CD8-positive, alpha-beta memory T cell (primary cell): ENCODE measurements at places on chromosomes 13 and 19. TPM values are rescaled to one million over a fixed set of nuclear protein-coding genes. Genes with fewer than 3 reads are reported as not detected.

Gene NLRP9
- total RNA-seq: not detected

Gene TMEM190
- not detected for total RNA-seq

DNA sequence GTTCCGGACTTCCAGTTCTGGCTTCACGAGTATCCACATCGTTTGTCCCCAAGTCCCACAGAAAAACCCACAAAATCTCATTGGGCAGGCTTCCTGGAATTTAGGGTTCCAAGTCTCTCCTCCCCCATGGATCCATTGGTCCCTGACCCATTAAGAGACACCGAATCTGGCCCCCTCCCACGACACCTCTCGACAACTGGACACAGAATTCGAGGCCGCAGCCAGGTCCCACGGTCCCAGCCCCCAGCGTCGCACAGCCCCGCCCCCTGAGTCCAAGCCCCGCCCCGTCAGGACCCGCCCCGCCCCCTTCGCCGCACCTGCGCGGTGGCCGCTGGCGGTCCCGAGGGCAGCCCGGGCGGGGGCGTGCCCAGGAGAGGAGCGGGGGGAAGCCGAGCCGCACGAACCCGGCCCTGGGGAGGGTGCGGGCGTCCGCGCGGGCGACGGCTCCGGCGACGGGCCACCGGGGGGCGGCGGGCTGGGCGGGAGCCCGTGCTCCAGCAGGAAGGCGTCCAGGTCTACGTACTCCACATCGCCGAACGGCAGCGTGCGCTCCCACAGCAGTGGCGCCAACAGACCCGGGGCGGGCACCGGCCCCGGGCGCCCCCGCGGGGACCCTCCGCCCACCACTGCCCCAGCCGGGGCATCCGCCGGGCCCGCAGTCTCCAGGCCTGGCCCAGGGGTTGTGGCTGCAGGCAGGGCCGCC, 1.8 kb downstream of the DBP start:
- DNase-seq: peak; percentile 73

DNA sequence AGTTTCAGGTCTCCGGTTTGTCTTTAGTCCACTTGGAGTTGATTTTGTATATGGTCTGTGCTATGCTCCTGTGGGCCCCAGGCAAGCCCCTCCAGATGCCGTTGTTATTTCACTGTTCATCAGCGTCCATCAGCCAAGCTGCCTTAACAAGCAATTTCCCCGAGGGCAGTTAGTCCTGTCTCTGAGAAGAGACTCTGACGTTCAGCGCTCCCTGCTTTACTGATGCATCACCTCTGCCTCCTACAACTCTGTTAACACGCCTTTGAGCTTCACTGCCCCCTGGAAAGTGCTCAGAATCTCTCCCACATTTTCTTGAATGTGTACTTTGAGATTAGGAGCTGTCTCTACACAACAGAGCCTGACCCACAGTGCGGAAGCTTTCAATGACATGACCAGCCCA, 41.8 kb upstream of the UBAC2 start:
- DNase-seq: no peak

GRCh38 chr19:37466277-37466797, 907 bp downstream of the ZNF569 start:
- DNase-seq: no peak

Gene MARK4
- total RNA-seq: 20.2 TPM

- DNase-seq: no peak
Measured at GRCh38 chr13:30303269-30303668, 4.1 kb downstream of the KATNAL1 start.

Gene MYPOP
- 5.8 TPM for total RNA-seq

Gene ATP4A
- not detected for total RNA-seq

DNA sequence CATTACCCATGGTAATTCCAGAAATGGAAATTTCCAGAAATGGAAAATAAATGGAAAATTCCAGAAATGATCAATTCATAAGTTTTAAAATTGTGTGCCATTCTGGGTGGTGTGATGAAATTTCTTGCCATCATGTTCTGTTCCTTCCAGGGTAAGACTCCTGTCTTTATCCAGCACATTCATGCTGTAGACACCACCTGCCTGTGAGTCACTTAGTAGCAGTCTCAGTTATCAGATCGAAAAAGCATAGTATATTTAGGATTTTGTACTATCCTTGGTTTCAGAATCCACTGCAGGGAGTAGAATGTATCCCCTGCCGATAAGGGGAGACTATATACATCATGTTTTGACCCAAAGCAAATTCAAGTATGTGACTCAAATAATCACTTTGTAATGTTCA, 26.7 kb upstream of the CSNK1A1L start:
- DNase-seq: no peak

Gene ZNF808
- 28.2 TPM for total RNA-seq

DNA sequence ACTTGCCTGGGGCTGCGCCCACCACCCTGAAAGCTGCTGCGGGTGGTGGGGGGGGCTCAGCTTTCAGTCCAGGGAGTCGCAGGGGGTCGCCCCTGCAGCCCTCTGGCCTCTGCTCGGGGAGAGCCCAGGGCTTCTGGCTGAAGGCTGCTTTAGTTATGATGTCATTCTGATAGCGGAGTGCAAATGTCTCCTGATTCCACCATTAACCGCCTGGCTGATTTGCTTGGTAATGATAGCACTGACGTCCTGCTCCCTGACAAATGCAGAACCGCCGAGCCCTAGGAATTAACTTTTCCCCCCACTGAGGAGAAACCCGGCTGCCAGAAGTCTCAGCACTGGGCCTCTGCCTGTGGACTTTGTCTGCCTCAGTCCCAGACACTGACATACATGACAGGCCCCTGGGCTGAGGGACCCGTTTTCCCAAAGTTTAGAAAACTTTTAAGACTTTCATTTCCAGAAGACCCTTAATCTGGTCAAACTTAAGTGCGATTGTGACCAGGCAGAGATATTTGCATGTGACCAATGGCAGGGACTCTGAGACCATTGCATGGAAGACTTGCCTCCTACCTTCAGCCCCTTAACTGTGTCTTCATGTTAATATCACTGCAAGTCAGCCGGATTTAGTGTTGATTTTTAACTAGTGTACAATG, 142.5 kb upstream of the ZNF536 start:
- DNase-seq: no peak

Gene KLK15
- not detected for total RNA-seq

- DNase-seq: no peak
Measured at GRCh38 chr19:4206818-4207484, 22.4 kb upstream of the EBI3 start.
